ENCODE measurements at places on chromosomes 6 and 20. TPM values are rescaled to one million over a fixed set of nuclear protein-coding genes. Genes with fewer than 3 reads are reported as not detected.

The NR2E1 gene
- not detected for total RNA-seq

GRCh38 chr20:30500829-30501440 lies 756.5 kb upstream of the DEFB115 start:
- DNase-seq, result no peak

GRCh38 chr6:80289727-80290126 lies 183.3 kb downstream of the BCKDHB start:
- no peak for DNase-seq

The BRD2 gene
- total RNA-seq, result 128 TPM

DNA sequence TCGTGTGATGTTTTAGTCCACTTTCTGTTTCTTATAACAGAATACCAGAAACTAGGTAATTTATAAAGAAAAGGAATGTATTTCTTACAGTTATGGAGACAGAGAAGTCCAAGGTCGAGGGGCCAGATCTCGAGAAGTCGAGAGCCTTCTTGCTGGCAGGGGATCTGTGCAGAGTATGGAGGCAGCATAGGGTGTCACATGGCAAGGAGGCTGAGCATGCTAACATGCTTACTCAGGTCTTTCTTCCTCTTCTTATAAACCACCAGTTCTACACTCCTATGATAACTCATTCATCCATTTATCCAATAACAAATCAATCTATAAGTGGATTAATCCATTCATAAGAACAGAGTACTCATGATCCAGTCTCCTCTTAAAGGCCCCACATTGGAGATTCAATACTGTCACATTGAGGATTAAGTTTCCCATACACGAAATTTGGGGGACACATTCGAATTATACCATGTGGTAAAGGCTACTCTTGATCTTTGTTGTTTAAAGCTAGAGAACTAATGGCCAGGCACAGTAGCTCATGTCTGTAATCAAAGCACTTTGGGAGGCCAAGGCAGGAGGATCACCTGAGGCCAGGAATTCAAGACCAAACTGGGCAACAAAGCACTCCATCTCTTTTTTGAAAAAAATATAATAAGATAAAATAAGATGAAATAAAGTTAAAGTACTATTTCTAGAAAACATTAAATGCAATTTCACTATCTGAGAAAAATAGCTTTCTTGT lies 2.1 kb downstream of the GOPC start:
- no peak for DNase-seq

- DNase-seq, result no peak
Observed at GRCh38 chr6:106488494-106489370, 128.2 kb downstream of the CRYBG1 start.

DNA sequence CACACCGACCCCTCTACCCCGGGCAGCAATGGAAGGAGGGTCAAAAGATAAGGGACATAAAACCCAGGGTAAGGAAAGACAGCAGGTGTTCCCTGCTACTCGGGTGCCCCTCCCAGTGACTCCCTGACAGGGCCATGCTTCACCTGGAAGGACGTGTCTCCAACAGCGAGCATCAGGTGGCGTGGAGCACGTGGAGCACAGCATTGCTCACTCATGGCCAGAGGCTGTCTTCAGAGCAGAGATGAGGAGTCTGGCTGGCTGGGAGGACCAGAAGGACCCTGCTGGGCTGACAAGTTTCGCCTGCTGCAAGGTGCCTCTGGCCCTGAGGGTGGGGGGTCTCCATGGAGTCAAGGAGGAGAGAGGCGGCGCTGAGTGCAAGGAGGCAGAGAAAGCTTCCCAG lies 15.3 kb upstream of the CDH22 start:
- no peak for DNase-seq

GRCh38 chr6:148867862-148868261 lies 121.0 kb downstream of the UST start:
- no peak for DNase-seq

GRCh38 chr6:33323623-33323948 lies 6.0 kb upstream of the ZBTB22 start:
- no peak for DNase-seq

The BMP2 gene
- total RNA-seq, result 37.1 TPM

The PGC gene
- not detected for total RNA-seq

GRCh38 chr6:87828044-87828443 lies 126.0 kb upstream of the AKIRIN2 start:
- DNase-seq, result no peak
